Stimulated activated CD8-positive, alpha-beta memory T cell treated with anti-CD3 and anti-CD28 coated beads, Interleukin-2, amount 100 ng/mL, for 1 hour (primary cell): ENCODE measurements at places on chromosomes 3 and 15.

DNA sequence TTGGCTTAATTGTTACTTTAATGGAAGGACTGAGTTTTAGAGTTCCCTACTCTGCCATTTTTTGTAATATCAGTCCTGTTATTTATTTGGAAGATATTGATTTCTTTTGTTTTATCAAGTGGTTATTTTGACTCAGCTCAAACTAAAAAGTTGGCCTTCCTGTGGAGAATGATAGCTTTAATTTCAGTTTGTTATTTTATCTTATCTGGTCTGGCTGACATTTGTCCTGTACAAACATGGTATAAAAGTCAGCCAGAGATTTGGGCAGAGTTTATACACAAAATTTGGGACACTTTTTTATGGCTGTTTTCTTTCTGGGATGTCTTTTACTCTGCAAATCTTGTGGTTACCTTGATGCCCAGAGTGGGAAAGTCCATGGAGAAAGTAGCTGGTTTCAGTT is 41.4 kb upstream of the DNAJC19 start:
- DNase-seq = no peak

- no peak for DNase-seq
Observed at GRCh38 chr3:155553326-155553725, 191.5 kb downstream of the PLCH1 start.

DNA sequence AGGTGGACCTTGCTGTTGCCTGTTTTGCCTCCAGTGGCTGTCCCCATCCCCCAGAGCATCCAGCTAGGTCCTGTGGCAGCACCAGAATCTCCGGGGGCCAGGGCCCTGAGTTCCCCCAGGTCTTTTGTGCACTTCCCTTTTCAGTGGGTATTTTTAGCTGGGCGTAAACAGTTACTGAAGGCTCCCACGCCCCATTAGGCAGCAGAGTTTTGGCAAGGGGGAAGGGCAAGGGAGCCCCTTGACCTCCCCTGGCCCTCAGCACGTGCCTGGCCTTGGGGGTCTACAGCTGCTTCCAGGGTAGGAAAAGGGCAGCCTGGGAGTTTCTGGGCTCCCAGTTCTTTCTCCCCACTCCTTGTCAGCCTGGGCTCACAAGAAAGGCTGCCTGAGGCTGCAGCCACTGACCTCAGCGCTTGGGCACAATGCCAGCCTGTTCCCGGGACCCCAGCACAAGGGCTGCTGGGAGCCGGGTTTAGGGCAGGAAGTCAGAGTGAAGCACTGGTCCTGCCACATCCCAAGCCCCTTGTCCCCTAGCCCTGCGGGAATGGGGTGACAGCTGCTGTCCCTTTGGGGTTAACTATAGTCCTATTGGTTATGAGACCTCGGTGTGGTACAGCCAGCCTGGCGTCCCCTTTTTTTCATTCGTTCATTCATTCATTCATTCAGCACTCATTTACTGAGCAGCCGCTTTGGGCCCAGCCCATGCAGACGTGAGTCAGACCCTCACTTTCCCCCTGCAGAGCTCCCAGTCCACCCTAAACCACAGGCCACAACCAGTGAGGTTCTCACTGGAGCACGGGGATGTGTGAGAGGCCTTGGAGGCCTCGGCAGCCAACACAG is 8.4 kb downstream of the CSK start:
- no peak for DNase-seq

GRCh38 chr3:112560721-112561483 is 860 bp downstream of the ATG3 start:
- DNase-seq = peak; percentile 28

DNA sequence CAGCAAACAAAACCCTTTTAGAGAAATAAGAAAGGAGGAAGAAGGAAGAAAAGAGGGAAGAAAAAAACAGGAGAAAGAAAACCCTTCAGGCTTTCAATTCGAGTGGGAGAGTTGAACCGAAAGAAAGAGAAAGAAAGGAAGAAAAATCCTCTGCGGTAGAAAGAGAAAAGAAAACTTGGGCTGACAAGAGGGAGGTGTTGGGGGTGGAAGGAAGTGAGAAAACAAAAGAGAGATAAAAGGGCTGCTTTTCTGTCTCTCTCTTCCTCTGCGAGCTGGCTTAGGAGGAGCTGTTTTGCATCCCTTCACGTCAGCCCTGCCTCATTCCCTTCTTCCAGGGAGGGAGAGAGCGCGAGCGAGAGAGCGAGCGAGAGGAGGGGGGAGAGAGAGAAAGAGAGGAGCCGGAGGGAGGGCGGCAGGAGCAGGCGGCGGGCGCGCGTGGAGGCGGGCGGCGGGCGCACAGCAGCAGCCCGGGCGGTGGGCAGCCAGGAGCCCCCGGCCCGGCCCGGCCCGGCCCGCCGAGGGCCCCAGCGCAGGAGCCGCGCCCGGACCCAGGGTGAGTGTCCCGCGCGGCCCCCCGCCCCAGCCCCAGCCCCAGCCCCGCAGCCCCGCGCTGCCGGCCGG is at the start of gene ZNF710:
Gene ZNF710 (plus strand): TSS at position 263 of the 621 bp plus-strand sequence. CDS start 65,814 bp downstream, outside the sequence.
- DNase-seq = no peak

DNA sequence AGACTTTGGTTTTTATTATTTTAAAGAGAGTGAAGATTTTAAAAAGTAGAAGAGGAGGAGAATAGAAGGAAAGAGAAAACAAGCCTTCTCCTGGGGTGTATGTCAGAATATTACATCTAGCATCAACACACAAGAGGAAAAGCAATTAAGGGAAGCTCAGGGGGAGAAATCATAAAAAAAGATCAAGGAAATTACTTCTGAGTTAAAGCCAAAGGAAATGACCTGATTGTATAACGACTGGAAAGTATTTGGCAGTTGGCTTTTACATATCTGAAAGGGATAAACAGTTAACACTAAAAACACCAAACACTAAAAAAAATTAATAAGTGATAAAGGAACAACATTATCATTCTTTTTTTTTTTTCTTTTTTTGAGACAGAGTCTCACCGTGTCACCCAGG is 58.4 kb downstream of the CPNE4 start:
- DNase-seq = no peak

- no peak for DNase-seq
Observed at GRCh38 chr3:42996021-42996420, 16.9 kb downstream of the GASK1A start.

DNA sequence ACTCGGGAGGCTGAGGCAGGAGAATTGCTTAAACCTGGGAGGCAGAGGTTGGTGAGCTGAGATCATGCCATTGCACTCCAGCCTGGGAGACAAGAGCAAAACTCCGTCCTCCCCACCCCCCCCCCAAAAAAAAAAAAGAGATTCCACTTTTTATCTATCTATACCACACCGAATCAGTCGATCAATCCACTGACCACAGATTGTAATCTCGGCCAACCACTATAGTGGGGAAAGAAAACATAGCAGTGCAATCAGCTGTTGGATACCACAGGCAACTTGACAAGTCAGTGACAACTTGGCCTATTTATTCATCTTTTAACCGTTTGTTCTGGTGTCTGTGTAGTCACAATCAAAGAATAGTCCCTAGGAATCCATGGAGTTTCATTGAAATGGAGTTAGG is 299.2 kb downstream of the FHIT start:
- no peak for DNase-seq

DNA sequence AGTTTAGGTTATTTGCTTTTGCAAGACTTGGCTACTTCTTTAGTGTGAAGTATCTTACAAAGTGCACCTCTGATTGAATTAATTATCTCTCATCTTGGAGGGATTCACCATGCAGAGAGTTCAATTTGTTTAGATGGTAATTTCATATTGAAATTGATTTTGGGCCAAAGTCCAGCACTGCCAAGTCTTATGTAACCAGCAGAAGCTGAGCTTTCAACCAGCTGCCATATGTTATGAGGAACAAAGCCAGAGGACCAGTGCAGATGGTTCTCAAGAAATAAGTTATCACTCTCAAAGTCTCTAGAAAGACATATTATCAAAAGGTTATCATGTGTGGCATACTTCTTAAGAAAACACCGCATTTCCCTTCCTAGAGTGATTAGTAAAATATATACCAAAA is 29.0 kb downstream of the ABHD6 start:
- no peak for DNase-seq

GRCh38 chr15:56744701-56745683 is 11.7 kb upstream of the ZNF280D start:
- DNase-seq = no peak

DNA sequence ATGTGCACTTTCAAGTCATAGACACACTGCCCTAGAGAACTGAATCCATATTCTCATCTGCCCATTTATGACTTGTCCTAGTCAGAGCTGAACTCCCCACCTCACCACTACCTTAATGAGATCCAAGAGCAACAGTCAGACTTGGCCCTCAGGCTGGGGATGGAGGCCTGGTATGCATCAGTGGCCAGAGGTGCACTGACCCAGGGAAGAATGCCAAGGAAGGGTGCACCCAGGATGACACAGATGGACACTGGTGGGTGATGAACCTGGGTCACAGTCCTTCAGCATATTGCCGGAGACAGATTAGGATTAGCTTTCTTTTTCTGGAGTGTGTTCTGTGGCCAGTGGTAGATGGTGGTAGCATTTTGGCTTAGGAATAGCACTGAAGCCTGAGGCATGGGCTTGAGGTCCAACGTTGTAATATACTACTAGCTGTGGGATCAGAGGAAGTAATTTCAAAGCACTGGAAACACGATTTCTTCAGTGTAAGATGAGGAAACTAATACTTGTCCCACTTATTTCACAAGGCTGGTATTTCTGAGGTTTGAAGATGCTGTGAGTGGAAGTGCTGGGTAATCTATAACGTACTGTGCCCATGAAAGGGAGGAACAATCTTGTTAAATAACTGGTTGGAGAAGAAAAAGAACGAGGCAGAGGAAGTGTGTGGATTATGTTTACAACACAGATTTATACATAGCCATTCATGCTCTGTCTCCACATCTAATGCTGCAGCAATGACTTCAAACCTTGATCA is 265.0 kb downstream of the THRB start:
- DNase-seq = no peak

DNA sequence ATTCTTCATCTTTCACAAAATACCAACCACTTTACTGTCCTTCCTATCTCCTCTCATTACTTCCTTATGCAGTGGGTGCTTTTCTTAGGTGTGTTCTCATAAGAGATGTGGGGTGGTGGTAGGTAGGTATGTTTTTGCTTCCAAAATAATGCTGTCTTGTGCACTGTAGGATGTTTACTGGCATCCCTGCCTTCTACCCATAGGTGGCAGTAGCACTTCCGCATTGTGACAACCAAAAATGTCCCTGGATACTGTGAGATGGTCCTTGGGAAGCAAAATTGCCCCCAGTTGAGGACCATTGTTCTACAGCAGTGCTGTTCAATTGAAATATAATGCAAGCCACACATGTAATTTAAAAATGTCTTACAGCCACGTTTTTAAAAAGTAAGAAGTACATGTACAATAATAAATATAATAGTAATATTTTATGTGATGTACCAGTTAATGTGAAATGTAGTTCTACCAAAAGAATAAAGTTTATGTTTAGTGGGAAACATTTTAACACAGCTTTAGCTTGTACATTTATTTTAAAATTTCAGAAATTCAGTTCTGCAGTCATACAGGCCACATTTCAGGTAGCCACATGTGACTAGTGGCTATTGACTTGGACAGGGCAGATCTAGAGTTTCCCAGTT is 75.2 kb downstream of the NEO1 start:
- no peak for DNase-seq

DNA sequence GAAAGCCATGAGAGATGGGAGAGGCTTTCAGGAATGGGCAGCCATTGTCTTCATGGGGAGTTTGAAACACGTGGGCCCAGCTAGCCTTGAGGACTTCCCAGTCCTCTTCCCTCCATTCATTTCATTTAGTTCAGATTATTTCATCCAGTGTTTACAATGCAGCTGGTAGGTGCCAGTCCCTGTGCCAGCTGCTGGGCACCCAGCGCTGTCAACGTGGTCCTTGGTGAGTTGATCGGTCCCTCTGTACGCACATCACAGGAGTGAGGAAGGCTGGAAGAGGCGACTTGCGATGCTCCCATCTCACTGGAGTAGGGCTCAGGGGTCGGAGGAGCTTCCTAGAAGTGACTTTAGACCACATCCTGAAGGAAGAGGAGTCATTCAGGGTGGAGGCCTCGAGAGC is 206.4 kb upstream of the BHLHE40 start:
- DNase-seq = no peak

- no peak for DNase-seq
Observed at GRCh38 chr3:65402597-65402996, 636.1 kb downstream of the MAGI1 start.

- no peak for DNase-seq
Observed at GRCh38 chr15:91876187-91876586, 22.7 kb downstream of the SLCO3A1 start.

DNA sequence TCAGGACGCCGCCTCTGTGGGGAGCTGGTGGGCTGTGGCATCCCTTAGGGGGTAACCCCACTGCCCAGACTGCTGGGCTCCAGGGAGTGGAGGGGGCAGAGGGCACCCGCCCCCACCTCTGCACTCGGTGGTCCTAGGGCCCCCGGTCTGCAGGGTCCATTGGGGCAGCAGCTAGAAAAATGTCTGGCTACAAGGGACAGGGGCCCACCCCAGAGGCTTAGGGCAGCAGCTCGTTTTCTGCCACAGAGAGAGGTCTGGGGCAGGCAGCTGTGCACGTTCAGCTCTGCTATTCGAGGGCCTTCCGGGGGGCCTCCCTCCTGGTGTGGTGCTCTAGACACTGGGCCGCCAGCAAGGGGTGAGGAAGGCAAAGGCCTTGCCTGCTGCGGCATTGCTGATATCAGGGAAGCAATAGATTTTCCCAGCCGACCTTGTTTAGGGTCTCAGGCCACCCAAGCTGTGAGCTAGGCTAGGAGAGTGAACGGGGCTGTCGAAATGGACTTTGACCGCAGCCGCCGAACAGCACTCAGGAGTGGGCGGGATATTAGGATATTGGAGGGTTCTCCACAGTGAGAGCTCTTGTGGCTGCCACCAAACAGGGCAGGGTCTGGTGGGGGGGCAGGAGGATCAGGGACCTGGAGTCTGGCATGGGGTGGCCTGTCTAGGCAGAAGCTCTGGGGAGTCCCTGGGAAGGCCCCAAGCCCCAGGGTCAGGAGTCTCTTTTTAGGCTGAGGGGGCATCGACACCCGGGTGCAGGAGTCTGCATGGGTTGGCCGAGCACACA is 61.4 kb upstream of the KLF13 start:
- DNase-seq = no peak

GRCh38 chr3:38102444-38102814 is 34.5 kb downstream of the ACAA1 start:
- no peak for DNase-seq

GRCh38 chr3:143847787-143848631 is at the start of gene SLC9A9:
Gene SLC9A9 (minus strand): TSS chr3:143848468. CDS start chr3:143848322, 146 bp downstream.
- no peak for DNase-seq

DNA sequence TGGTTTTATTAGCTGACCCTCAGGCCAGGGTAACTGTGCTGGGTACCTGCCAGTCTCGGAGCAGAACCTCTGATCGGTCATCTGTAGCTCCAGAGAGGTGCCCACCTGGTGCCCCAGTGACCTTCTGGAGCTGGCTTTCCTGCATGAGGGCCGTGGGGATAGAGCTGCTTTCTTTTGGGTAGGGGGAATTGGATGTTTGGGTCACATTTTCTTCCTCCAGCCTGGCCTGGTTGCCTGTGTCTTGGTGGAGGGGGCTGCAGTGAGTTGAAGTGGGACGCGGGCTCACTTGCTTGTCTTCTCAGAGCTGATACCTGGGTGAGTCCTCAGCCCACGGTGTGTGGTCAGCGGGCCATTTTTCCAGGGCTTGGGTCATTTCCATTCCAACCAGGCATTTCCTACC is 2.6 kb downstream of the ZNF710 start:
- DNase-seq = no peak

GRCh38 chr3:4232798-4233197 is 70.4 kb upstream of the SETMAR start:
- DNase-seq = no peak
